ENCODE measurements at places on chromosomes 5 and 9.
A peak's percentile ranks its signal among the peaks of the same experiment; 100 is the strongest.

DNA sequence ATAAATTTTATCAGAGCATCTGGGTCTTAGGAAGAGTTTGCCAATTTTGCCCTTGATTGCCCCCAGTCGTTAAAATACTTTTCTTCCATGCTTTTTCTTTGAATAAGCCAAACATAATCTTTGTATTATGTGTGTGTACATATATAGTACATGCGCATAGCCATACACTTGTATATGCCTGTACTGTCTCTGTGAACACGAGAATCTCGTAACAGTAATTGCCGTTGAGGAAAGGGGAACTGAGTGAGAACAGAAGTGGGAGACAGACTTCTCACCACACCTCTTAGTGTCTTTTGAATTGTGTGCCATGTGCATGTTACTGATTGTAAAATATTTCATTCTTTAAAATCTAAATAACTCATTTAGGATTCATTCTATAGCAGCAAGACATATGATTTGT lies 79.6 kb upstream of the GRHPR start:
- DNase-seq, result no peak

GRCh38 chr5:39835371-39835770 lies 410.6 kb upstream of the DAB2 start:
- DNase-seq, result no peak

DNA sequence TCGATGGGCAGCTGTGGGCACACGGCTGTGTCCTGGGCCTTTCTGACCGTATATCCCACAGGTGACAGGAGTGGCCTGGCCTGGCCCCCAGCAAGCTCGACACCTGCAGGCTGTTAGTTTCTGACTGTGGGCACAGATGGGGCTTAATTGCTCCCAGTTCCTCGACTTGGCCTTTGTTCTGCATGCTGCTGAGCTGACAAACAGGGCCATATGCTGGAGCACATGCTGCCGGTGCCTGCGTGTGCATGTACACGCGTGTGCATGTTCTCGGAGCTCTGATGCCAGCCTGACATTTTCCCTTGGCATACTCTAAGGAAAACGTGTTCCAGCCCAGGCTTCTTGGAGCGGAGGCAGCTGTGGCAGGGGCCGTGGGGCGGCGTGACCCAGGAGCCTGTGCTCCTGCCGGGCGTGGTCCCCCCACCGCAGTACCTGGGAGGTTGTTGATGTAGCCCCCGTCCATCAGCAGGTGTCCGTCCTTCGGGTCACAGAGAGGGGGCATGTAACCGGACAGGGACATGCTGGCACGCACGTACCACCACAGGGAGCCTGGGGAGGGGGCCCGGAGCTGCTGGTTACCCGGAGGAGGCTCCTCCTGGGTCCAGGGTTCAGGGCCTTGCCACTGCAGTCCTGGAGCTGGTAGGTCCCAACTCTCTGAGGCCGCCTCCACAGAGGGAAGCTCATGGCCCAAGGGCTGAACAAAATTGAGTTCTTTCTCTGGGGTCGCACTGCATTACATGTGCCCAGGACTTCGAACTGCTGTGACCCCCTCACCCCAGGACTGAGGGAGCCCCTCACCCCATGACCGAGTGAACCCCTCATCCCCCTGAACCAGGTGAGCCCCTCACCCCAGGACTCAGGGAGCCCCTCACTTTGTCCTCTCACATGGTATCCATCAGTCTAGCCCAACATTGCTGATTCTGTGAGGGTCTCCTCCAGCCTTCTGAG lies 4.1 kb upstream of the NSMF start:
- DNase-seq, result peak; percentile 68

DNA sequence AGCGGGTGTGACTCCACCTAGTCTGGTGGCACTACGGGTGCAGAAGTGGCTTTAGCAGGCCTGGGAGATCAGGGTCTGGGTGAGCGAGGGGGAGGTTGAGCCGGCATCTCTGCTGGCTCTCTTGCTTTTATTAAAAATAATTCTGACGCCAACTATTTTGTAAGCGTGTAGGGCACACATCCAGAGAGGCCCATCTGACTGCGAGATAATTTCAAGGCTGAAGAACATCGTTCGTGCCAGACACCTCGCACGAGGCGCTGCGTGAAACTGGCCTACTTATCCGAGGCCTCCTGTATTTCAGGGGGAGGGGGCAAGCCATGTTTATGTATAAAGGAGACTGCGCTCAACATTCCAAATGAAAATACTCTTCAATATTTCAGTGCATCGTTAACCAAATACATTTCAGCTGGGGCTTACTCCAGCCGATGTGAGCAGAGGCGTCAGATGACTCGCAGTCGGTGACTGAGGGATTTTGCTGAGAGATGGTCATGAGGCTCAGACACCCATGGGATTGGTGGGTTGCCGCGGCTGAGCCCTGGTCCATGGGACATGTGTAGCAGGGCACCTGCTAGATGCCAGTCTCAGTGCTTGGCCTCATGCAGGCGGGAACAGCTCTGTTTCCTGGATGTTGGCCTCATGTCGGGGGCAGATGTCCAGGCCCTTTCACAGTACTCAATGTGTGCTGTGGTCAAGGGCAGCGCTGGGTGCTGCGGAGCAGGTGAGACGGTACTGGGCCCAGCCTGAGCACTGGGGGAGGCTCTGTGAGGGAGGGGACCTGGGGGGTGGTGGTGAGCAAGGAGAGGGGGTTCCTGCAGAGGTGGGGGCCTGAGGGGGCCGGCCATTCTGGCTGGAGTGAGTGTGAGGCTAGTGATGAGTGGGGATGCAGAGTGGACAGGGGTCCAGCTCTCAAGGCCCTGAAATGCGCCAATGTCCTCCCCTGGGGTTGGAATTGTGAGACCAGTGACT lies 201.5 kb downstream of the DAB2IP start:
- DNase-seq, result no peak

GRCh38 chr5:150485693-150486401 lies 22.1 kb upstream of the NDST1 start:
- peak; percentile 16 for DNase-seq

GRCh38 chr9:16459421-16460148 lies 410.9 kb downstream of the BNC2 start:
- DNase-seq, result no peak

DNA sequence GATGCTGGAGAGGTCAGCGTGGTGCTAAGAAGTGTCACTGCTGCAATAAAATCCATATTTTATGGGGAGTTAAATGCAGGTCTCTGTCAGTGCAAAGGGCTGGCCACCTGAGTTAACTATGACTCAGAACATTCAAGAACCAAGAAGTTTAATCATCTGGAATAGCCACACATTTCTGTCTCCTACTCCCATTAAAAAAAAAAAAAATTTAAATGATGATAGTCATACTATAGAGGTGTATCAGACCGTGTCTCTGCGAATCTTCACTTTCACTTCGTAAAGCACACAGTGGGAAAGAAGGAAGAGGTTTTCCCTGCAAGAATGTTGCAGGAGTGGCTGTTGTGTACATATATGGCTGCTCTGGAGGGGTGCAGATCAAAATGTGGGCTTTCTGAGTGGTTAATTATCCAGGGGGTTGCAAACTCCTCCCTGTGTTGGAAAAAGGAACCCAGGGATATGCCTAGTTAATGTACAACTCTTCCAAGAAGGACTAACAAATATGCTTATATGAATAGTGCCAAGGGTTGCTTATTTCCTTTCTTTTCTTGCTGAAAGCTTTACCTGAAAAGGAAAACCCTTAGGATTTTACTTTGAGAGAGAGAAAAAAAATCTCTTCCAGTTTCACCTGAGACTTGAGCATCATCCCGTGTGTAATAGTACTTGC lies 1.5 kb downstream of the CDH6 start:
- no peak for DNase-seq

- no peak for DNase-seq
These were observed 6.0 kb downstream of the KIAA1191 start for GRCh38 chr5:176355400-176356178.

- no peak for DNase-seq
These were observed 101.6 kb upstream of the DPYSL3 start for GRCh38 chr5:147611483-147611882.

- DNase-seq, result no peak
These were observed 7.0 kb downstream of the CDC42SE2 start for GRCh38 chr5:131270809-131271208.

GRCh38 chr9:98182069-98182820 lies 10.2 kb downstream of the CORO2A start:
- no peak for DNase-seq

- DNase-seq, result no peak
These were observed 592.6 kb downstream of the MTRR start for GRCh38 chr5:8461543-8461942.

GRCh38 chr9:128390813-128391711 lies 19.9 kb downstream of the URM1 start:
- no peak for DNase-seq

GRCh38 chr5:61162832-61163567 lies 732 bp upstream of the SMIM15 start:
- DNase-seq, result peak; percentile 24

- no peak for DNase-seq
These were observed 46.8 kb upstream of the ANKRD55 start for GRCh38 chr5:56279979-56280378.

DNA sequence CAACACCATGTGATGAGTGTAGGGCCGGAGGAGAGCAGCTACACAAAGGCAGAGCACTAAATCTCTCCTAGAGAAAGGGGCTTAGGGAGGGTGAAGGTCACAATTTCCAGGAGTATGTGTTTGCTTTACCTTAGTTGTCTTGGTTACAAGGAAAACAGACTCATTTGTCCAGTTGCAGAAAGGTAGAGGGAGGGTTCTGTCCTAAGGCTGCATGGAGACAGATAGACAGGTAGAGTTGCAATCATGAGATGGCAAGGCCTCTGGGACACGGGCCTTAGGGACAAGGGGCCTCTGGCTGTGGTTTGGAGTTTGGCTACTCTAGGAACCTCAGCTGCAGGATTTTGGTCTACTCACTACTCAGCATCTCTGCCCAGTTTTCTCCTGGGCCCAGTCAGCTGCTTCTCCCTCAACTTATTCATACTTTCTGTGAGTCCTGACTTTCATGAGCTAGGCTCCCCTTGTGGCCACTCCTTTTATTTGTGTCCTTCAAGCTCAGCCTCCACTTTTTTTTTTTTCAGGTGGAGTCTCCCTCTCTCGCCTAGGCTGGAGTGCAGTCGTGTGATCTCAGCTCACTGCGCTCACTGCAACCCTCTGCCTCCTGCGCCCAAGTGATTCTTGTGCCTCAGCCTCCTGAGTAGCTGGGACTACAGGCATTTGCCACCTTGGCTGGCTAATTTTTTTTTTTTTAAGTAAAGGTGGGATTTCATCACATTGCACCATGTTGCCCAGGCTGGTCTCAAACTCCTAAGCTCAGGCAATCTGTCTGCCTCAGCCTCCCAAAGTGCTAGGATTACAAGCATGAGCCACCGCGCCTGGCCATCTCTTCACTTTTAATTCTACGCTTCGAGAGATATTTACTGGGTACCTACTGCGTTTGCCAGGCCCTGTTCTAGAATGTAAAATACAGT lies 76.6 kb downstream of the PTPDC1 start:
- no peak for DNase-seq

DNA sequence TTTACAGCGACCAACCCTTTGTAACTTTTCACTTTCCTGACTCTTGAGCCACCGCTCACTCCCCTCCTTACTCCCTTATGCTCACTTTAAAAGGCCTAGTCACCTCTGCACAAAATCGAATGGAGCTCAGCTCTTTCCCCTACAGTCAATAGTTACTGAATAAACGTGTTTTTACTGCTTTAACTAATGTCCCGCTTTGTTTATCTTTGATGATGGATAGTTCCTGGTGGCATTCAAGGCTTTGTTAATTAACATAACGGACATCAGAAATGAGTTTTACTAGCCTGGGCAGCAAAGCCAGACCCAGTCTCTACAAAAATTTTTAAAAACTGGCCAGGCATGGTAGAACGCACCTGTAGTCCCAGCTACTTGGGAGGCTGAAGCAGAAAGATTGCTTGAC lies 5.0 kb downstream of the SERINC5 start:
- DNase-seq, result no peak

DNA sequence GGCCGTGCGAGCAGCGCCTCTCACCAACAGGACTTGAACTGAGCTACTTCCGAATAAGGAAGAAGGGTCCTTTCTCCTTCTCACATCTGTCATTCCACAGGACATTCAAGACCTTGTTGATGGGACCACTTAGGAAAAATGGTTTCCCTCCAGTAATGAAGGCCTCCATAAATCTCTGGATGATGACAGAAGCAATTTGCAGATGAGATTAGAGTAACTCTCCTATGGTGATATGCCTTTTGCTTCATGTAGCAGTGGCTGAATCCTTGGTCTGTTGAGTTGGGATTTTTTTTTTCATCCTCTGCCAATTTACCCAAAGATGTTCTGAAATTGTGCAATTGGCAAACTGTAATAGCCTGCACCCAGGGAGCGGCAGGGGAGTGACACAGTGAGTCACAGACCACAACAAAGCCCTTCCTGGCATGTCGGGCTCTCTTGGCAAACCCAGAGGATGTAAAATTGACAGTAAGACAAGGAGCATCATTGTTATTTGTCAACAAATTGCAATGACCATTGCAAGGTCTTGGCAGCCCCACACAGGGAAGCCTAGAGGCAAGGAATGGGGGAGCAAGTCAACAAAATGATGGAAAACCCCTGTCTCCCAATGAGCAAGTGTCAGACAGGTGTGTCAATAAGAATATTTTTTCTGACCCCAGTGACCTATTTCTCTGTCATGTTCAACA lies 275.9 kb downstream of the ACTL7B start:
- DNase-seq, result no peak

- no peak for DNase-seq
These were observed 294.7 kb downstream of the CHSY3 start for GRCh38 chr5:130198927-130199326.

- no peak for DNase-seq
These were observed 8.6 kb downstream of the ANKRD33B start for GRCh38 chr5:10572451-10572850.

GRCh38 chr5:11564706-11565105 lies 339.5 kb downstream of the CTNND2 start:
- DNase-seq, result no peak

GRCh38 chr9:105313238-105313637 lies 68.8 kb downstream of the SLC44A1 start:
- no peak for DNase-seq

DNA sequence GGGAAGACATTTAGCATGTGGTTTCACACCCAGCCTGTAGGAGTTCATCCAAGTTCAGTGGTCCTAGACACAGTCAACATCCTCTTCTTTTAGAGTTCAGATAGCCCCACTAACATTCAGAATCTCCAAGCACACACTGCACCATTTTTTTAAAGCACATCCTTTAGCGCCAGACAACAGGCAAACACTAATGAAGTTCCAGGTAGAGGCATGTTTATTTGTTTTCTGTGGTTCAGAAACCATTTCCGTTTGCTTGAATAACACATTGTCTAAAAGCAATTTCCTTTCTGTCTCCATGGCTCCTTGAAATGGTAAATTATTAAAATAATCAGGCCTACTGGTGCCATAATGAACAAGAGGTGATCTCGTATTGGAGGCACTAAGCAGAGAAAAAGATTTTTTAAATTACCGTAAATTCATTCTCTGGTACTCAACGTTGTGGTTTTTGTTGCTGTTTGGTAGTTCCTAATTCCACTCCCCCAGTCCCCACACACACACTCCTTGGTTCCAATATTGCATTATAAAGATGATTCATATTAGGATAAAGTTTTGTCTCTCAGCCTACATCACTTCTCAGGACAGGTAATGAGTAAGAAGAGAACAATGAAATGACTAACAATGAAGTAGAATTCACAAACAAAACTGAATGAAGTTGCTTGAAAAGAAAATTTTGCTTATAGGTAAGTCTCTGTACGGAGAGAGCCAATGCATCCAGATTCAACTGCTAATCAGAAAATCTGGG lies 153.1 kb downstream of the PCSK1 start:
- DNase-seq, result no peak

Data from NCI-H1694 treated with DMSO at 0.1 percent for 48 hours (cell line).